ENCODE measurements at places on chromosomes 5 and 9. TPM values are rescaled to one million over a fixed set of nuclear protein-coding genes. Genes with fewer than 3 reads are reported as not detected.
A peak's percentile ranks its signal among the peaks of the same experiment; 100 is the strongest.

DNA sequence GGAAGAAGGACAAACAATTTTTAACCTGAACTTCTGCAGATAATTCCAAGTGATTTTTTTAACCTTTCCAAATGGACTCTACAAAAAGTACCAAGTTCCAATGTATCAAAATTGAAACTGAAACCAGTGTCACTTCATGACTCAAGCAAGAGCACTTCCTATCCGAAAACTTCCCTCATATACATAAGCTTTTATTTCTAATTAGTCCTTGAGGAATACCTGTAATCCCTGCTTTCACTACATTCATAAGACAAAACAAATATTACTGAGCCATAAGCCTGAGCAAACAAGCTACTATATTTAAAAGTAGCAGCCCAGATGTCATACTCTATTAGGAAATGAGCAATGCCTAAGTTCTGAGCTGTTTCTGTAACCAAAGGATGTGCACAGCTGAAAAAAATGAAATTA is 224.4 kb downstream of the EBF1 start:
- H3K27ac ChIP-seq, result no peak overlapping the region
- H3K4me1 ChIP-seq, result no peaks in the 10 kb centered on the region
- H3K27me3 ChIP-seq, result no peaks in the 10 kb centered on the region
- DNase-seq, result no peak
- H3K36me3 ChIP-seq, result no peaks in the 10 kb centered on the region
- peak overlapping the region; percentile 41 for H3K4me3 ChIP-seq

ANKRD33B gene
- total RNA-seq, result 6.3 TPM

DNA sequence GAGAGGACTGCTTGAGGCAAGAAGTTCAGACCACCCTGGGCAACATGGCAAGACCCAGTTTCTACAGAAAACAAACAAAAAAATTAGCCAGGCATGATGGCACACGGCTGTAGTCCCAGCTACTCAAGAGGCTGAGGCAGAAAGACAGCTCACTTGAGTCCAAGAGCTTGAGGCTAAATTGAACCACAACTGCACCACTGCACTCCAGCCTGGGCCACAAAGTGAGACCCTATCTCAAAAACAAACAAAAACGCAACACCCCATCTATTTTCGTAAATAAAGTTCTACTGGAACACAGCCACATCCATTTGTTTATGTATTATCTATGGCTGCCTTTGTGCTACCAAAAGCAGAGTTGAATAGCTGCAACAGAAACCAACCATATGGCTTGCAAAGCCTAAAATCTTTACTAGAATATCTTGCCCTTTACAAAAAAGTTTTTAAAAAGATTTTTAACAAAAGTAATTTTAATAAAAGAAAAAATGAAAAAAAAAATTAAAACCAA is 67.5 kb downstream of the SETX start:
- peaks cover 18% of the 10 kb centered on the region for H3K36me3 ChIP-seq
- DNase-seq, result no peak
- no peak overlapping the region for H3K4me3 ChIP-seq
- H3K4me1 ChIP-seq, result peaks cover 27% of the 10 kb centered on the region
- no peaks in the 10 kb centered on the region for H3K27me3 ChIP-seq

GRCh38 chr5:1950708-1951103 is 68.0 kb upstream of the IRX4 start:
- DNase-seq, result no peak
- no peaks in the 10 kb centered on the region for H3K4me1 ChIP-seq
- H3K27me3 ChIP-seq, result no peaks in the 10 kb centered on the region
- peaks cover 11% of the 10 kb centered on the region for H3K36me3 ChIP-seq

DNA sequence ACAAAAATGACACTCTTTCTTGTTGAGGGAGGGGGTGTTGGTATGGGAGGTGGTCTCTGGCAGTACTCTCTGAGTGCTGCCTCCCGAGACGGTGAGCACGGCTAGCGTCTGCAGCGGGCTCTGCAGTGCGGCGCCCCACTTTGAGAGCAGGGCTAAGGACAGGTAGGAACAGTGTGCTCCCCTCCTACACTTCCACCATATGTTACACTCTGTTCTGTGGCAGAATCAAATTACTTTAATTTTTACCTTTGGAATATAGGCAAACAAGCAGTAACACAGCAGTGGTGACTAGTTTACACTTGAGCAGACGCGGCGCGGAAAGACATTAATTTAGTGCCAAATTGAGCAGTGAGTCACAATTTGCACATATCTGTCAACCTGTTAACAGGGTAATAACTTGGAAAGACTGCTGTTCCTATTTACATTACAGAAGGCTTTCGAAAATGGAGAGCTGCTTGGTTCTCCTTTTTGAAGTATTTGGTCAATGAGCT is 136.3 kb downstream of the MED27 start:
- peaks cover 30% of the 10 kb centered on the region for H3K4me1 ChIP-seq
- H3K27me3 ChIP-seq, result no peaks in the 10 kb centered on the region
- H3K4me3 ChIP-seq, result no peak overlapping the region
- H3K36me3 ChIP-seq, result peaks cover 14% of the 10 kb centered on the region
- no peak for DNase-seq

TMEM141 gene
- total RNA-seq, result 53.6 TPM

- peaks cover under 1% of the 10 kb centered on the region for H3K36me3 ChIP-seq
- H3K27ac ChIP-seq, result peak overlapping the region; percentile 57
- H3K27me3 ChIP-seq, result no peaks in the 10 kb centered on the region
- DNase-seq, result no peak
- H3K4me3 ChIP-seq, result peak overlapping the region; percentile 36
Observed at GRCh38 chr9:35526087-35526801, 36.3 kb downstream of the RUSC2 start.

DNA sequence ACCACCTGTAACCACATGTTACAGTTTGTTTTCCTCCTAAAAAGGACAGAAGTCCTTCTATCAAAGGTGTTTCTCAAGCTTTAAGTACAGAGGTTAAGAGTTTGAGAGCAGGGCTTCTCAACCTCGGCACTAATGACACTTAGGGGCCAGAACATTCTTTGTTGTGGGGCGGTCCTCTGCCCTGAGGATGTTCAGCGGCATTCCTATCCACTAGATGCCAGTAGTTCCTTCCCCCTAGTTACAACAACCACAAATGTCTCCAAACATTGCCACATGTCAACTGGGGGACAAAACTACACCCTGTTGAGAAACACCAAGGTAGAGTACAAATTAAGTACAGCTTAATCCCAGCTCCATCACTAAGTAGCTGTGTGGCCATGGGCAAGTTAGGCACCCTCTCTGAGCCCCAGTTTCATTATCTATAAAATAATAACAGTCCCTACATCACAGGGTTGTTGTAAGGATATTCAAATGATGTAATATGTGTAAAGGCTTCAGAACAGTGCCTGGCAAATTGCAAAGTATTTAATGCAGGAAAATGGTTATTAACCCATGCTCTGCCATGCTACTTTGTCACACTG is 44.6 kb downstream of the PIP5K1B start:
- H3K27ac ChIP-seq, result no peak overlapping the region
- DNase-seq, result no peak
- peaks cover 2% of the 10 kb centered on the region for H3K27me3 ChIP-seq
- no peaks in the 10 kb centered on the region for H3K36me3 ChIP-seq

ADAMTS13 gene
- 0.58 TPM for total RNA-seq

- H3K27ac ChIP-seq, result no peak within 1 kb of the TSS
- peaks cover 43% of the 10 kb centered on the region for H3K27me3 ChIP-seq
- H3K4me1 ChIP-seq, result peaks cover 19% of the 10 kb centered on the region
- DNase-seq, result no peak
- no peak within 1 kb of the TSS for H3K4me3 ChIP-seq
Observed at GRCh38 chr5:96433066-96433447, at the start of gene PCSK1. TSS of gene PCSK1 (minus strand) at chr5:96433248. CDS start at chr5:96433042, 206 bp downstream.

DNA sequence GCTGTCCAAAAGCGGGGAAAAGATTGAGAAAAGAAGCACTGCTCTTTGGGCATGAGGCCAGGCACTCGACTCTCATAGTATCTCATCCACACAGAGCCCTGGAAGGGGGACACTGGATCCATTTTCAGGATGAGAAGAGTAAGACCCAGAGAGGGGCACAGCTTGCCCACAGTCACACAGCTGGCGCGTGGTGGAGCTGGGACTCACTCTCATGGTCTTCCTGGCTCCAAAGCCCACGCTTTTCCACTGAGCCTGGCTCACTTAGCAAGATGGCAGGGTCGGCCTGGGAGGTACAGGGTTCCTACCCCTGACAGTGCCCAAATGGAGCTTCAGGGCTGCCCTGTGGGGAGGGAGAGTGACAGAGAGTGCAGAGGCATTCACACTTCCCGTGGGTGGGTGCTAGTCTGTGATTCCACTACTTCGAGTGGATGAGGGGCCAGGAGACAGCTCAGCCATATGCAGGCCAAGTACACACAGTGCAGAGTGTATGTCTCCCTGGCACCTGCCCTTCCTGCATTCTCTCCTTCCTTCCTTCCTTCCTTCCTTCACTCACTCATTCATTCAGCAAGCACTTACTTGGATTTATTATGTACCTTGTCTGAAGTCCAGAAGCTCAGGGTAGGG is 18.3 kb upstream of the IGFBPL1 start:
- no peak overlapping the region for H3K27ac ChIP-seq
- H3K27me3 ChIP-seq, result peaks cover 9% of the 10 kb centered on the region
- no peaks in the 10 kb centered on the region for H3K36me3 ChIP-seq
- H3K4me3 ChIP-seq, result no peak overlapping the region
- DNase-seq, result no peak

- H3K27ac ChIP-seq, result no peak overlapping the region
- H3K4me1 ChIP-seq, result peaks cover 30% of the 10 kb centered on the region
- no peak for DNase-seq
- H3K36me3 ChIP-seq, result no peaks in the 10 kb centered on the region
- no peak overlapping the region for H3K4me3 ChIP-seq
Observed at GRCh38 chr5:132076202-132076830, 2.7 kb downstream of the CSF2 start.

DNA sequence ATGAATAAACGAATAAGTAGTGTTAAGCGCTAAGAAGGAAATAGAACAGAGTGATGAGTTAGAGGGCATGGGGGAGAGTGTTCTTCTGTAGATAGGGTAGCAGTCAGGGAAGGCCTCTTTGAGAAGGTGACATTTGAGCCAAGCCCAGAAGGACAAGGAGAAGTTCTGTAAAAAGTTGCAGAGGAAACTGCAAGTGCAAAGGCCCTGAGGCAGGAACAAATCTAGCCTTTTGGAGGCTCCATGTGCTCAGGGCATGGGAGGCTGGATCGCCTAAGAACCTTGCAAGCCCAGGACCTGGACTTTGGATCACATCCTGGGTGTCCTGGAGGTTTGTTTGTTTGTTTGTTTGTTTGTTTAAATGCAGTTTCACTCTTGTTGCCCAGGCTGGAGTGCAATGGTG is 8.0 kb downstream of the EIF4E1B start:
- H3K4me3 ChIP-seq, result no peak overlapping the region
- H3K27ac ChIP-seq, result no peak overlapping the region
- no peaks in the 10 kb centered on the region for H3K4me1 ChIP-seq
- peaks cover 56% of the 10 kb centered on the region for H3K27me3 ChIP-seq
- no peak for DNase-seq
- peaks cover 6% of the 10 kb centered on the region for H3K36me3 ChIP-seq

DNA sequence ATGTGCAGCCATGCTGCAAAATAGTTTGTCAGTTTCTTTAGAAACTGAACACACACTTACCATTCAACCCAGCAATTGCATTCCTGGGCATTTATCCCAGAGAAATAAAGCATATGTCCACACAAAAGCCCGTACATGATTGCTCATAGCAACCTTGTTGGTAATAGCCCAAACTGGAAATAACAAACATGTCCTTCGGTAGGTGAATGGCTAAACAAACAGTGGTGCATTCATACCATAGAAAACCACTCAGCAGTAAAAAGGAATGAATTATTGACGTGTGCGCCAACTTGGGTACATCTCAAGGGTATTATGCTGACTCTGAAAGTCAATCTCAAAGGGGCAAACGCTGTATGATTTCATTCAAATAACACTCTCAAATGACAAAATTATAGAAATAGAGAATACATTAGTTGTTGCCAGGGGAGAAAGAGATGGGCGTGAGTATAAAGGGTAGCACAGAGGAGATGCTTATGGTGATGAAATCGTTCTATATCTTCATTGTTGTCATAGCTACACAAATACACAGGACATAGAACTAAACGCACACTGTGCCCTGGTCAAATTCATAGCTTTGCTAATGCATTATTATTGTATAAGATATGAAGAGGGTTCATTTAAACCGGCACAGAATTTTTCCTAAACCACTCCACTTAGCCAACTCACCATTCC is 58.2 kb downstream of the DRD1 start:
- H3K27me3 ChIP-seq, result peaks cover 3% of the 10 kb centered on the region
- DNase-seq, result no peak
- H3K4me1 ChIP-seq, result no peaks in the 10 kb centered on the region
- no peak overlapping the region for H3K4me3 ChIP-seq

TMEM232 gene
- 1.2 TPM for total RNA-seq

DNA sequence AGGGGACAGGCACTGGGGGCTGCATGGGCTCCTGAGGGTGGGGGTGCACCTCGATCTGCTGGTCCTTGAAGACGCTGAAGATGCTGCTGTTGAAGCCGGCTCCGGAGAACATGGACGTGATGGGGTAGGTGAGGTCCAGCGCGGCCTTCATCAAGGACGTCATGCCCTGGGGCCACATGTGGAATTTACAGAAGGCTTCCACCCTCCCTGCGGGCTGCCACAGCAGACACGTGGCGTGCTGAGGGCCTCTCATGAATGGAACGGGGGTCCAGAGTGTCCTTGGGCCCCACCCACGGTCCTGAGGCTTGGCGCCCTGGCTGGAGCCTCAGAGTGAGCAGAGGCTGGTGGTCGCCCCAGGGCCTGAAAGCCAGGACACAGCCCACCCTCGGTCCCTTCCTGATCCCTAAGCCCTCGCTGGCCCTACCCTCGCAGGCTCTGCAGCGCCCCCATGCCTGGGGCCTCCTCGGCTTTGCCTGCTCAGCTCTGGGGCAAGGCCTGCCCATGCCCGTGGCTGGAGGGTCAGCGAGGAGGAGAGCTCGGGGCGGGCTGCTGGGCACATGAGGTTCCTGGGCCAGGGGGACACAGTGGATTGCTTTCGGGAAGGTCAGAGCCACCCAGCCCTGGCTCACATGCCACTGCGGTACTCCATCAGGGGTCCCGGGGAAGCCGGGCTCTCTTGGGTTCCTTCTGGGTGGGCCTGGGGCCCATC is 5.3 kb upstream of the NSMF start:
- H3K4me3 ChIP-seq, result no peak overlapping the region
- peaks cover 11% of the 10 kb centered on the region for H3K27me3 ChIP-seq
- H3K36me3 ChIP-seq, result no peaks in the 10 kb centered on the region
- no peaks in the 10 kb centered on the region for H3K4me1 ChIP-seq

- H3K36me3 ChIP-seq, result no peaks in the 10 kb centered on the region
- no peak for DNase-seq
- H3K4me3 ChIP-seq, result no peak overlapping the region
Observed at GRCh38 chr5:93006915-93007314, 574.1 kb downstream of the NR2F1-AS1 start.

NREP gene
- total RNA-seq, result 35.7 TPM

NADK2 gene
- 19.4 TPM for total RNA-seq

CCDC69 gene
- 0.68 TPM for total RNA-seq

GRCh38 chr5:149188383-149188782 is 47.1 kb downstream of the ABLIM3 start:
- peaks cover 63% of the 10 kb centered on the region for H3K4me1 ChIP-seq
- H3K27ac ChIP-seq, result no peak overlapping the region
- H3K4me3 ChIP-seq, result no peak overlapping the region

GRCh38 chr5:113487781-113488644 is at the start of gene MCC:
TSS of gene MCC (minus strand) at chr5:113488453.
- peaks cover 17% of the 10 kb centered on the region for H3K36me3 ChIP-seq
- H3K27ac ChIP-seq, result peak within 1 kb of the TSS; percentile 81
- H3K27me3 ChIP-seq, result peaks cover 10% of the 10 kb centered on the region
- peaks cover 33% of the 10 kb centered on the region for H3K4me1 ChIP-seq

SPTLC1 gene
- 61.7 TPM for total RNA-seq

GRCh38 chr5:74667396-74667795 is 17.6 kb upstream of the HEXB start:
- H3K4me3 ChIP-seq, result no peak overlapping the region
- H3K27ac ChIP-seq, result no peak overlapping the region
- peaks cover 6% of the 10 kb centered on the region for H3K4me1 ChIP-seq
- H3K27me3 ChIP-seq, result peaks cover 11% of the 10 kb centered on the region

PCDHB7 gene
- 0.51 TPM for total RNA-seq

GRCh38 chr9:136604823-136605525 is 57.7 kb upstream of the EGFL7 start:
- H3K4me3 ChIP-seq, result no peak overlapping the region
- H3K27me3 ChIP-seq, result peaks cover 8% of the 10 kb centered on the region
- H3K36me3 ChIP-seq, result peaks cover 5% of the 10 kb centered on the region
- H3K4me1 ChIP-seq, result no peaks in the 10 kb centered on the region
- no peak overlapping the region for H3K27ac ChIP-seq

All from HFFc6 (cell line).